ENCODE measurements at places on chromosomes 16 and 17.

DNA sequence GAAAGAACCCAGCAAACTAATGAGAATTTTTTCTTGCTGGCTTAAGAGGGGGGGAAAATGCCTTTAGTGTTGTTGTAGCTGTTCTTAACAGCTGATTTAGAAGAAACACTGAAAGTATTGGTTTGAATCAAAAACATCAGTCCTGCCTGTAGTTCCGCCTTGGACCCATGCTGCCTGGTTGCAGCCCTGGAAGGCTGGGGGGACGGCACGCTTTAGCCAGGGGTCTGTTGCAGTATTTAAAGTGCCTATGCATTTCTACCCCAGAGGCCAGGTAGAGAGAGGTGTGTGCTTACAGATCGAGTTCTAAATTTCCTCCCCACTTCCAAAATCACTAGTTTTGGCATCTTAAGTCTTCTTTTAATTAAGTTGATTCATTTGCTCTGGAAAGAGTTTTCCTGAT lies 201.9 kb downstream of the CCDC182 start:
- DNase-seq, result no peak

- DNase-seq, result no peak
These were observed 36.8 kb downstream of the NACA2 start for GRCh38 chr17:61554209-61554608.

DNA sequence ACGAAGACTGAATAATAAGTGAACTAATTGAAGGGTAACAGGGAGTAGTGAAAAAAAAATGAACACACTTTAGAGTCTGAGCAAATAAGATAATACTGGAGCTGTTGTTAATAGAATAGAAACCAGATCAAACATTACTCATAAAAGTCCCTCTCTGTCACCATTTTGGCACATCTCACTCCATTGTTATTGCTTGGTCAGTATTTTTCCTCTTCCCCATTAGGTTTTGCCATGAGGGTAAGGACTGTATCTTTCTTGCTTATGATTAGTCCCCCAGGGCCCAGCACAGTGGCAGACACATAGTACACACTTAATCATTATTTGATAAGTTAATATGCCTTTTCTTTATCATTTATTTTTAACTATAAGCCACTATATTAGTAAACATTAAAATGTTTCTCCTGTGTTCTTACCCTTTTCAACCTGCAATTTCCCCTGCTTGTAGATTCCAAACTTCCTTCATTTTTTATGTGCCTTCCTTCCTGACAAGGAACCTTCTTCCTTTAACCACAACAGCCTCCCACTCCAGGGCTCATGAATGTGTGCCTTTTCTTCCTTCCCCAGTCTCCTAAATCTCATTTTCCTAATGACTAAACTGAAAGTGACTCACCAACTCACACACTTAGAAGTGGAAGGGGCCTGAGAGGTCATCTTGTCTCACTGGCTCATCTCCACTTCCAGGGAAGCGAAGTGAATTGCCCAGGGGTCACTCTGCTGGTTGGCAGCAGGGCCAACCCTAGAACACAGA lies 88.2 kb upstream of the HAS3 start:
- DNase-seq, result no peak

DNA sequence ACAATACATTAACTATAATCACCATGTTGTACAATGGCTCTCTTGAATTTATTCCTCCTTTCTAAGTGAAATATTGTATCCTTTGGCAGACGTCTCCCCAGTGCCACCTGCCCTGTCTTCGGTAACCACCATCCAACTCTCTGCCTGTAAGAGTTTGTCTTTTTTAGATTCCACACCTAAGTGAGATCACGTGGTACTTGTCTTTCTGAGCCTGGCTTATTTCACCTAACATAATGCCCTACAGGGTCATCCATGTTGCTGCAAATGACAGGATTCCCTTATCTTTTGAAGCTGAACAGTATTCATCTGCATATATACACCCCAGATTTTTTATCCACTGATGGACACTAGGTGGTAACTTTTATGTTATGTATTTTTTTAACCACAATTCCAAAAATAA lies 24.2 kb downstream of the ORC6 start:
- peak; percentile 34 for DNase-seq

- no peak for DNase-seq
These were observed 231.1 kb upstream of the TBX2 start for GRCh38 chr17:61168506-61168905.

DNA sequence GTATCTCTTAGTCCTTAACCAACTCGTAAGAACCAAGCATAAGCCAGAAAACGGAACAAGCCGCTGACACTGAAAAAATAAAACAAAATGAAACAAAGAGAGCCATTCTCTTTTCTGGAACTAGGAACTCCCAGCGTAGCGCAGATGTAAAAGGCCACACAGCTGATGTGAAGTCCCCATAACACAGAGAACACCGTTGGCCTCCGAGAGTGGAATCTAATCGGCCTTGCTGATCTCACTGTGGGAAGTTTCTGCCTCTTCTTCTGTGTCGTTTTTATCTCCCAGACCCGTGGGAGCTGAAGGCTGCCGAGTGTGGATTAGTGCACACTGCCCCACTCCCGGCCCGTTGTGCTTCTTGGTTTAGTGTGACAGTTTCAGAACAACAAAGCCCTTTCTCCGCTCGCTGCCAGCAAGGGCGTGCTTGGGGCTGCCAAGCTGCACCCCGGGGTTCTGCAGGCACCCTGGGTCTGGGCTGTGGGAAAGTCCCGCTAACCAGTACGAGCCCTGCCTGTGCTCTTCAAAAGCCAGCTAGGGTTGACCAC lies 21.7 kb downstream of the TTYH2 start:
- DNase-seq, result no peak

DNA sequence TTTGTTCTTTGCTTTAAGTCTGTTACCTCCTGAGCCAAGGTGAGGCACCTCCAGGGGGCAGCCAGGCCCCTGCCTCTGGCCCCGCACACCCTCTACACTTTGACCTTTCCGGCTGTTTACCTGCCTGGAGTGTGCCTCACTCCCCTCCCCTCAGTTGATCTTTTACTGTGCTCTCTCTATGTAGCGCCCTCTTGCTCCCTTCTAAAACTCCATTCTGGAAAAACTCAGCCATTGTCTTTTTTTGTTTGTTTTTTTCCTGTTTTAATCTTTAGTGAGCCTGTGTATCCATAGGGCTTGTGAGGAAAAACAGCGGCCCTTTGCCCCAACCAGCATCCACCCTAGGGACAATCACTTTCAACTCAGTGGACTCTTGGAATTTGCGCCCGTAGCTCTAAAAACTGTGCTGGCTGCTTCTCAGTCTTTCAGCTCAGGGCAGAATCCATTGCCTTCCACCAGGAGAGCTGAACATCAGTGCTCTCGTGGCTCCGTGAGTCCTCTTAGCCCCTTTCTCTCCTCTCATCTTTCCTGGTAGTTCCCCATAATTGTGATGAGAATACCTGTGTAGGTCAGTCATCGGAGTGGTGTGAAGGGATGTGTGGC lies 4.3 kb downstream of the AMDHD2 start:
- DNase-seq, result no peak

DNA sequence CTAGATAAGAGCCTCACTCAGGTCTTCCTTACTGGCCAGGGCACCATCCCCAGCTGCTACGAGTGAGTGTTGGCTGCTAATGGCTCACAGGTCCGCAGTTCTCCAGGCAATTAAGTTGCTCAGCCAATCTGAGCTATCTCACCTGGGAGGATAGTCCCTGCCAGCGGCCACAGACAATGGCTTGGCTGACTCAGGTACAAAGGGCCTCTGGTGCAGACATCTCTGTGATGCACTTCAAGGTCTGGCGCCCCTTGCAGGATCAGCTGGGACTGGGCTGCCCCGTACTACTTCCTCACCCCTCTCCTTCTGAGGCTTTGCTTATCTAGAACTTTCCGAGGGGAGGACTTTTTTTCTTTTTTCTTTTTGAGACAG lies 49.2 kb upstream of the EMP2 start:
- DNase-seq, result no peak

DNA sequence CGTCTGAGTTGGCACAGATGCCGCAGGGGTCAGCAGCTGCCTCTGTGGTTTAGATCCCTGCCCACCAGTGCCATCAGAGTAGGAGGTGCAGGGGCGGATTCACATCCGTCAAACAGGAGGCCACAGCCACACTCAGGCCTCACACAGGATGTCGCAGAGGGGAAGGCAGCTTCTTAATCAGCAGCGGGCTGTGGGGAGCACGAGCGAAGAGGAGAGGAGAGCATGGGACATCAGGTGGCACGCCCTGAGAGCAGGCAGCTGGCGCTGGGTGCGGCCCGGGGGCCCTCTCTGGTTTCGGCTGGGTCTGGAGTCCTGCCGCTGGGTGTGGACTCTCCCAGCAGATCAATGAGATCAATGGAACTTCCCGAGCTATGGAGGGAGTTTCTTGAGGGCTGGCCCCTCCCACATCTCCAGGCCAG lies 9.6 kb downstream of the LLGL2 start:
- no peak for DNase-seq

GRCh38 chr16:89847051-89847939 lies 19.0 kb downstream of the SPIRE2 start:
- peak; percentile 29 for DNase-seq

DNA sequence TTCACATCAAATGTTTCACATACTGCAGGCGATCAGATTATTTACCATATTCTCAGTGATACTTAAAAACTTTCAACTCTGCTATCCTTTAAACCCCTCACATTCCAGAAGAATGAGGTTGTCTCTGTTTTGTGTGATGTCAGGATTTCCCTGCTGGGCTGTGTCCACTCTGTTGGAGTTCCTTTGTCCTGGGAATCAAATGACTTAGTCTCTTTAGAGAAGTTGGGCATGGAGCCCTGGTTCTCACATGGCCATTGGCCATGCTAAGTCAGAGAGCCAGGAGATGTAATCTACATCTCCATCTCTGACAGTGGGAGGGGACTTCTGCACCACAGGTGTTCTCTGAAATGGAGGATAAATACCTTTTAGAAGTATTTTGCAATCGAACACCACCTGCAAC lies 205.1 kb upstream of the MAF start:
- DNase-seq, result no peak

DNA sequence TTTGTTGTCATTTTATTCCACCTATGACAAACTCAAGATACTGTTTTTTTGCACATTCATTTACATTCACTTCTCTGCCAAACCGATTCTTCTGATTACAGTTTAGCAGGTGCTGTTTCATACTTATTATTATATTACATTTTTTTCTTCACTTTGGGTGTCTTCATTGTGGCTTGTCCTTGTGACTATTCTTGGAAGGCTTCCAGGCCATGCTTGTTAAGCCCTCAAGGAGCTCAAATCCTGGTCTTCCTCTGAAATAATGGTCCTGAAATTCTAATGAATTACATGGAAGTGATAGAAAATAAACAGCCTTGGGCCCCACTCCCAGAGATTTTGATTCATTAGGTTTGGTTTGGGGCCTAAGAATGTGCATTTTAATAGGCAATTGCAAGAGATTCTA lies 1.4 kb downstream of the KRTAP2-4 start:
- DNase-seq, result no peak

DNA sequence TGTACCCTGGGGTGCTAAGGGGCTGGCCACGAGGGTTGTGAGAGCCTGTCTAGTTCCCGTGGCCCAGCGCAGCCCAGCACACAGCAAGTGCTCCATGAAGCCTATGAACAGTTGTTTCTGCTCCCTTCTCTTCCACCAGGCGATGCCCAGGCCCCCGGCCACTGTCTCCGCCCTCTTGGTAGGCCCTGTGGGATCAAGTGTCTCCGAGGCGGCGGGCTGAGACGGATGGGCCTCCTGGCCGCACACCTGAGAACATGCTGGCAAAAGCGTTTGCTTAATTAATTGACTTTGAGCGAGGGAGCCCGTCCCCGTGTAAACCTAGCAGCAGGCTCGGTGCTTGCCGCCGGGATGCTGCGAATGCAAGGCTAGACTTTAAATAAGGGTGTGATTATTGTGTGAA lies 129.7 kb upstream of the GSE1 start:
- DNase-seq, result peak; percentile 74

DNA sequence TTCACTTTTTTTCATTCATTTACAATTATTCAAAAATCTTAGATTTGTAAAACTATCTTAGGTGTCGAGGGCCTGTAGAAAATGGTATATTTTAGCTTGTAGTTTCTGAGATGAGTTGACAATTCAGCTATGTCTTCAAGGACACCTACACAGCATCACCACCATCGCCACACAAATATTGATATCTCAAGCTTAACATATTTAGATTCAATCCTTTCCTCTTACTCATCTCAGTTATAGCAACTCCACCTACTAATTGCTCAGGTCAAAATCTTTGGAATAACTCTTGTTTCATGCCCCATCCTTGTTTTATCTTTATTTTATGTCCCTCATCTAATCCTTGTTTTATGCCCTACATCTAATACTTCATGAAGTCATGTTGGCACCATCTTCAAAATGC lies 276.8 kb downstream of the CDH11 start:
- DNase-seq, result no peak

DNA sequence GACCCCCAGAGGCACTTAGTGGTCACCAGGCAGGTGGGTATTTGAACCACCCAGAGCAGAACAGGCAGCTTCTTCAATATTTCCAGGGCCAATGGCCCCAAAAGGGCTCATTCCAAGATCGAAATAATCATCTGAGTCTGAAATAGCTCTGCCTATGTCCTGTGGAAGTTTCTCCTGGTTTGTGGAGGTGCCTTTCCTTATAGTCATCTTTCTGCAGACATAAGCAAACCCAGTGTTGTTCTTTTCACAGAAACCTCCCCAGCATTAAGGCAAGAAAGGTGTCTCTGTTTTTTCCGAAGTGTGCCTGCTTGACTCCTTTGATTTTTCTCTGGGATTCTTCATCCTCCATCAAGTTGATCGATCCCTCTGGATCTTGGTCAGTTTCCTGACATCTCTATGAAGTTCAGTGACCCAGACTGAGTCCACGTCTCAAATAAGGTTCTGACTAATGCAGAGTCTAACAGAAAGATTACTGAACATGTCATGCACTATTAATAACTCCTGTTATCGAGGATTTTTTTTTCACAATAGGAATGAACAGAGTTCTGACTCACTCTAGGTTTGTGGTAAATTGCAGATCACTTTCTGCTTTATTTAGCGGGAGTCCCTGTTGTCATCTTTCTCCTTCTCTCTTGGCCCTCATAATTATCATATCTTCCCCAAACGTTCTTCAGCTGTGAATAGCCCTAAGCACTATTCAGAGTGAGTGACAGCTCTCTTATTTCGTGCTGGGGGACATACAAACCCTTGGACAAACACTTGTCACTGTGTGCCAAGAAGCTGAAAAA lies 1.5 kb downstream of the LRRC3C start:
- DNase-seq, result no peak

DNA sequence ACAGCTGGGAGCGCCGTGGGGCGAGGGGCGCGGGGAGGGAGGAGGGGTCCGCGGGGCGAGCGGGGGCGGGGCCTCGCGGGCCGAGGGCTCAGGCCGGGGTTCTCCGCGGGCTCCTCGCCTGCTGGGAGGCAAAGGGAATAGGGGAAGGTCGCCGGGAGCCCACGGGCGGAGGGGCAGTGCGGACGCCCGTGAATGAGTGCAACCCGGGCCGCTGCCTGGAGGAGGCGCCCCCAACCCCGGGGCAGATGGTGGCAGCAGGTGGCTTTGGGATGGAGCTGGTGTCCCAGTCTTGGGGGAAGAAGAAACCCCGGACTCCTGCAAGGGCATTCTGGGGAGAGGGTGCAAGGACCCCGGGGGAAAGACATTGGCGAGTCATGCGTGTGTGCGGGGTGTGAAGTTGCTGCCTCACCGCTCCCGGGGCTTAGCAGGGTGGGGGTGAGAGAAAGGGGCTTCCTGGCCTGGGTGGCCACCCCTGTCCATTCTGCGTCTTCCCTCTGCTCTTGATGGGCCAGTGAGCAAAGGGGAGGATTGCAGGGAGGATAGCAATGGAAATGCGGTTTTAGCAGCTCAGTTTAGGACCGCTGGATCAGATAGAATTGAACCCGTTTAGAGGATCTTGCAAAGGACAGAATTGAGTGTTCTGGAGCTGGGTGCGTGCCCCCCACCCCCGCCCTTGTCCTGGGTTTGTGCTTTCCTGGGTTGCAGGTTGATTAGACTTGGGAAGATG lies 526 bp downstream of the KIAA0513 start:
- peak; percentile 50 for DNase-seq

- DNase-seq, result no peak
These were observed 43.4 kb downstream of the OSBPL7 start for GRCh38 chr17:47778184-47778635.

- no peak for DNase-seq
These were observed 59.3 kb downstream of the SMPD3 start for GRCh38 chr16:68389006-68389405.
